CD14-positive monocyte (primary cell): ENCODE measurements at places on chromosomes 2 and 18. TPM values are rescaled to one million over a fixed set of nuclear protein-coding genes. Genes with fewer than 3 reads are reported as not detected.

- no peak overlapping the region for H3K4me3 ChIP-seq
- no peaks in the 10 kb centered on the region for H3K27me3 ChIP-seq
- H3K27ac ChIP-seq = no peak overlapping the region
- no peaks in the 10 kb centered on the region for H3K4me1 ChIP-seq
- H3K36me3 ChIP-seq = no peaks in the 10 kb centered on the region
These were observed 105.8 kb downstream of the RIT2 start for GRCh38 chr18:43009674-43010073.

Gene GKN2
- not detected for polyA plus RNA-seq

GRCh38 chr2:207763303-207763917, 6.3 kb downstream of the FZD5 start:
- no peak overlapping the region for H3K27ac ChIP-seq
- DNase-seq = no peak
- H3K4me1 ChIP-seq = peaks cover 19% of the 10 kb centered on the region

DNA sequence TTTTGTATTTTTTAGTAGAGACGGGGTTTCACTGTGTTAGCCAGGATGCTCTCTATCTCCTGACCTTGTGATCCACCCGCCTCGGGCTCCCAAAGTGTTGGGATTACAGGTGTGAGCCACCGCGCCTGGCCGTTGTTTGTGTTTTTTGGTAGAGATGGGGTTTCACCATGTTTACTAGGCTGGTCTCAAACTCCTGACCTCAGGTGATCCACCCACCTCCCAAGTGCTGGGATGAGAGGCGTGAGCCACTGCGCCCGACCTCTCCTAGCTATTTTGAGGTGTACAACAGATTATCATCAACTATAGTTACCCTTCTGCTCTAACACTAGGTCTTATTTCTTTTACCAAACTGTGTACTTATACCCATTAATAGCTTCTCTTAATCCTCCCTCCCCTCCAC, 28.9 kb upstream of the MRPL33 start:
- H3K27ac ChIP-seq = no peak overlapping the region
- H3K4me1 ChIP-seq = peaks cover 7% of the 10 kb centered on the region

GRCh38 chr18:14941256-14941655, 193.3 kb downstream of the ANKRD30B start:
- H3K27ac ChIP-seq = no peak overlapping the region
- no peak overlapping the region for H3K4me3 ChIP-seq
- no peaks in the 10 kb centered on the region for H3K4me1 ChIP-seq
- DNase-seq = no peak

Gene PDE11A
- not detected in 2 replicates for polyA plus RNA-seq

Gene UGT1A1
- not detected for polyA plus RNA-seq

DNA sequence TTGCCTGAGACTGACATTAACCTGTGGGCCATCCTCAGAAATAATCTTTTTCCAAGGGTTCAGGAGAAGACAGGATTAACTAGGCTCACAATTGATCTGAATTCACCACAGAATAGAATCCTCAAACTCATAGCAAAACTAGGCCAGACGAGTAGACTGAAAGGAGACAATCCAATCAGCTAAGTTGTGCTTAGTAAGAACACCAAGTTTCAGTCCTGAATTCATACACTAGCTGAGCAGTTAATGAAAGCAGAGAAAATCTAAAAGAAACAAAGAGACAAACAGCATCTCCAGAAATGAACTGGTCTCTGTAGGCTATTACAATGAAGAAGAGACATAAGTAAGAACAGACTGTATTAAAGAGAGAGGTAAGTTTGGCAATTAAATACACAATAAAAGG, 89.5 kb downstream of the GORASP2 start:
- no peak for DNase-seq
- no peaks in the 10 kb centered on the region for H3K27me3 ChIP-seq
- H3K36me3 ChIP-seq = peaks cover 34% of the 10 kb centered on the region
- H3K4me1 ChIP-seq = no peaks in the 10 kb centered on the region
- no peak overlapping the region for H3K4me3 ChIP-seq
- no peak overlapping the region for H3K27ac ChIP-seq

DNA sequence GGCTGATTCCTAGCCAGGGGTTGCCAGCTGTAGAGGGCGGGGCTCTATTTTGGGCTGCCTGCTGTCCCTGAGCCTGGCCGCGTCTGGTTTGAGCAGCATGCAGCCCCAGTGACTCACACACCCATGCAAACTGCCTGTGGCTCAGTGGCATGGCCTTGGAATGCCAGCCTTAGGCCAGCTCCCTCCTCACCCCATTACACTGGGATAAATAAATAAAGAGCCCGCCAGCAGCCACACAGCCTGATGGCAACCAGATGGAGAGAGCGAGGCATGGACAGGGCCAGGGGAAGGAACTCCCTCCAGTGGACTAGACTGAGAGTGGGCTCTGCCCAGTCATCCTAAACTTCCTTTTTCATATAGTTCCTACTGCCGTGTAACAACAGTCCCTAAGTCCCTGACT, 18.3 kb downstream of the NHEJ1 start:
- no peaks in the 10 kb centered on the region for H3K4me1 ChIP-seq
- no peak overlapping the region for H3K27ac ChIP-seq
- no peak for DNase-seq
- no peaks in the 10 kb centered on the region for H3K27me3 ChIP-seq

DNA sequence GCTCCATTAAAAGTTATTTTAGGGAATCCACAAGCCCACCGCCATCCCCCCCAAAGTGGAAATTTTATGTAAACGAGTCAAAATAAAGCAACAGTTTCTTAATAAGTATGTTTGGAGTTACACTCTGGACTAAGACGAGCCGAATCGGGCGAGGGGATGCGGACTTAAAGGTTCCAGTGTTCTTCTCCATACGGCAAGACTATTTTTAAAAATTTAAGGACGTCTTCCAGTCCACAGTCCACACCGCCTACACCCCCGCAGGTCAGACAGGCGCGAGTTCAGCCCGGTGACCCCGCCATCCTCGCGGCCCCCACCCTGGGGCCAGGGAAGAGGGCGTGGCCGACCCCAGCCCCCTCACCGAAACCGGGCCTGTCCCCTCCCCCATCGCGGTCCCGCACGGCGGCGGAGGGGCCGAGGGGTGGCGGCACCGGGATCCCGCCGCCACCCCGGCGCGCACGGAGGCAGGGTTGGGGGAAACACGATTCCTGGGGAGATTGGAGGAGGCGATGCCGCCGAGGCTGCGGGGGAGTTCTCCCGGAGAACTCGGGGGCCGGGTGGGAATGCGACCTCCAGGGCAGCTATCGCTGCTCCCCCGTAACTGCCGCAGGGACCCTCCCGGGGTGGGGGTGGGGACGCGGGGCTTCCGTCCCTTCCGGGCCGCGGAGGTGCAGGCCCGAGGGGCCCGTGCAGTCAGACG, 24.5 kb upstream of the SMAD7 start:
- H3K36me3 ChIP-seq = no peaks in the 10 kb centered on the region
- peaks cover 54% of the 10 kb centered on the region for H3K27me3 ChIP-seq
- peaks cover 22% of the 10 kb centered on the region for H3K4me1 ChIP-seq
- no peak overlapping the region for H3K27ac ChIP-seq

Gene TEKT4
- polyA plus RNA-seq = not detected

Gene DYNAP
- not detected in 2 replicates for polyA plus RNA-seq

DNA sequence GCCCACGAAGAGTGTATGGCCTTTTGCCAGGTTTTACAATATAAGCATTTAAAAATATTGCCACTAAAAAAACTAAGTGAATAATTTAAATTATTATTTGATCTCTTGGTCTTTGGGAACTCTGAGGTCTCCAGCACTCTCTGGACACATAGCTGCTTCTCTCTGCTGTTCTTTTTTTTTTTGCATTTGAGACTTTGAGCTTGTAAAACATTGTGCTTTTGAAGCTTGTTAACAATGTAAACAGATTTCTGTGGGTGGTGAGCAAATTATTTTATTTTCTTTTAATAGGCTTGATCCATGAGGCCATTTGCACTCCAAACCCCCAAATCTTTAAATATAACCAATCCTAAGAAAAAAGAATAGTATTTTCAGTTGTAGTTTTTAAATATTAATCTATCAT, 42.0 kb downstream of the DCAF17 start:
- H3K4me1 ChIP-seq = no peaks in the 10 kb centered on the region
- no peak for DNase-seq
- no peaks in the 10 kb centered on the region for H3K27me3 ChIP-seq
- H3K27ac ChIP-seq = no peak overlapping the region
- H3K4me3 ChIP-seq = no peak overlapping the region

DNA sequence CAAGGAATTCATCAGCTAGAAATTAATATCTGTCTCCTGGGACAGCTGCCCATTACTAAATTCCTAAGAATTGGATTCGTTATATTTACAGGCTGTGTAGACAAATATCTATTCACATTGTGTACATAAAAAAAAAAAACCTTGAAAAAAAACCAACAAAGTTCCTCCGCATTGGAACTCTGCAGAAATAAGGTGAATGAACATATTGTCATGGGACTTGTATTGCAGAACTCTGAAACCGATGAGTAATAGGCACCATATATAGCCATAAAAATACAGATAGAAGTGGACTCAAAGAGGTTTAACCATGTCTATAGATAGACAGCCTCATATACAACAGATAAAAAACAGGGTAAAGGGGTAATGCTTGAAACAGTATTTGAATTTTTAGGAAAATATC, 909.9 kb upstream of the CHAC2 start:
- H3K27ac ChIP-seq = no peak overlapping the region
- H3K27me3 ChIP-seq = no peaks in the 10 kb centered on the region
- no peak for DNase-seq
- no peaks in the 10 kb centered on the region for H3K4me1 ChIP-seq
- H3K36me3 ChIP-seq = no peaks in the 10 kb centered on the region

- no peaks in the 10 kb centered on the region for H3K36me3 ChIP-seq
- no peak overlapping the region for H3K4me3 ChIP-seq
- no peaks in the 10 kb centered on the region for H3K27me3 ChIP-seq
- H3K4me1 ChIP-seq = peaks cover 5% of the 10 kb centered on the region
- no peak overlapping the region for H3K27ac ChIP-seq
These were observed 54.8 kb downstream of the AP1S3 start for GRCh38 chr2:223782629-223783028.

DNA sequence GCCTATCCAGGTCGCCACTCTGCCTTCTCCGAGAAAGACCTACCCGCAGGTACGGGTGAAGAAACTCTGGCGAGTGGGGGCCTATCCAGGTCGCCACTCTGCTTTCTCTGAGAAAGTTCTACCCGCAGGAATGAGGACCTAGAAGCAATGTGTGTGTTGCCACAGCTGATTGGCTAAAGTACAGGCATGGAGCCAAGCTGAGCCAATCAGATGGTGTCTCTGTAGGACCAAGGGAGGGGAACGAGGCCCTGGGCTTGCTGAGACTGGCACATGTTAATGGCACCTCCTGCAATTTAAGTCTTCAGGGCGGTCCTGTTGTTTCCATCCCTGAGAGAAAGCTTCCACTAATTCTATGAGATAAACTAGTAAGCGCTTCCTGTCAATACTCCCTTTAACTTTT, 82.3 kb downstream of the KCTD1 start:
- H3K27ac ChIP-seq = no peak overlapping the region
- H3K27me3 ChIP-seq = no peaks in the 10 kb centered on the region
- no peak overlapping the region for H3K4me3 ChIP-seq
- H3K4me1 ChIP-seq = no peaks in the 10 kb centered on the region
- H3K36me3 ChIP-seq = no peaks in the 10 kb centered on the region
- DNase-seq = no peak

DNA sequence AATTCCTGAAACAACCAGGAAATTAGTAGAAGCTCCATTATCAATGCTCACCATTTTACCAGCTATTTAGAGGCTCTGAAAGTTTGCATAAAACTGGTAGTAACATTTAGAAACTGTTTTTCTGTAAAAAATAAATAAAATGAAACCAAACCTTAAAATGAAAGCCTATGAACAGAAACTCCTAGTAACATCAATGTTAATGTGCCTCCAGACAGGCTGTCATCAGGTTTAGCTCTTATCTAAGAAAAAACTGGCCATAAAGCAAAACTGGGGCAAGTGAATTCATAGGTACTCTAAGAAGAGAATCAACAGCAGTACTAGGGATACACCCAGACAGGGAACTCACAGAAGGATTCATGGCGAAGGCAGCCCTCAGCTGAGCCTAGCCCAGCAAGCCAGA, 8.0 kb downstream of the E2F6 start:
- no peaks in the 10 kb centered on the region for H3K27me3 ChIP-seq
- DNase-seq = no peak
- no peak overlapping the region for H3K27ac ChIP-seq
- no peak overlapping the region for H3K4me3 ChIP-seq
- H3K36me3 ChIP-seq = peaks cover 28% of the 10 kb centered on the region

GRCh38 chr2:113076954-113077669, 9.3 kb downstream of the IL1F10 start:
- H3K27ac ChIP-seq = no peak overlapping the region
- no peak for DNase-seq
- no peaks in the 10 kb centered on the region for H3K4me1 ChIP-seq
- no peaks in the 10 kb centered on the region for H3K36me3 ChIP-seq
- no peaks in the 10 kb centered on the region for H3K27me3 ChIP-seq

GRCh38 chr2:135059577-135059976, 7.5 kb downstream of the RAB3GAP1 start:
- peaks cover 58% of the 10 kb centered on the region for H3K36me3 ChIP-seq
- H3K4me1 ChIP-seq = peaks cover 7% of the 10 kb centered on the region
- H3K27me3 ChIP-seq = no peaks in the 10 kb centered on the region

DNA sequence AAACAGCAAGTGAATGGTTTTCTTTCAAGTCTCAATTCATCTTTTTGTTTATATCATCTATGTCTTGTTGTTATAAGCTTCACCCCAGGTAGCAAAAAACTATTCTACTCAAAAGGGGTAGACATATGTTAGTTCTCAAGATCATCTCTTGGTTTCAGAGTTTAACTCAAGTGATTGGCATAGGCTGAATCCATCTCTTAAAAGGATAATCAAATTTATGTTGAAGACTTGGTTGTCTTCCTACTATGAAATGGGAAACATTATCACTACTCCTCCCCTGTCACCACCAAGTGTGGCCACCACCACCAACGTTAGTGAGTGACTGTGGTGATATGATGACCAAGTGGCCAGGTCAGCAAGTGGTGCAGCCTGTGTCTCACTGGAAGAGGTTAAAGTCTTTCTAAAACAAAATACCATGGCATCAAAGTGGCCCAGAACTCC, 1.5 kb downstream of the IL1B start:
- no peak overlapping the region for H3K27ac ChIP-seq
- peak overlapping the region; percentile 91 for H3K4me3 ChIP-seq
- H3K36me3 ChIP-seq = peaks cover 32% of the 10 kb centered on the region
- H3K4me1 ChIP-seq = peaks cover 87% of the 10 kb centered on the region
- DNase-seq = peak; percentile 24
- no peaks in the 10 kb centered on the region for H3K27me3 ChIP-seq

- H3K4me3 ChIP-seq = no peak overlapping the region
- H3K27me3 ChIP-seq = no peaks in the 10 kb centered on the region
- H3K4me1 ChIP-seq = no peaks in the 10 kb centered on the region
- H3K36me3 ChIP-seq = no peaks in the 10 kb centered on the region
These were observed 159.2 kb upstream of the RAB12 start for GRCh38 chr18:8450013-8450412.

Gene ESPNL
- polyA plus RNA-seq = not detected in 2 replicates

- H3K36me3 ChIP-seq = no peaks in the 10 kb centered on the region
- no peaks in the 10 kb centered on the region for H3K4me1 ChIP-seq
- no peak overlapping the region for H3K27ac ChIP-seq
- DNase-seq = no peak
These were observed 106.2 kb upstream of the BZW1 start for GRCh38 chr2:200705305-200706041.

Gene ANKRD39
- 9.0 TPM for polyA plus RNA-seq
